Activated naive CD8-positive, alpha-beta T cell treated with anti-CD3 and anti-CD28 coated beads, Interleukin-2, amount 10 ng/mL, durations not matched to agents 7 days and 5 days (primary cell): ENCODE measurements at places on chromosomes 6 and 20.

DNA sequence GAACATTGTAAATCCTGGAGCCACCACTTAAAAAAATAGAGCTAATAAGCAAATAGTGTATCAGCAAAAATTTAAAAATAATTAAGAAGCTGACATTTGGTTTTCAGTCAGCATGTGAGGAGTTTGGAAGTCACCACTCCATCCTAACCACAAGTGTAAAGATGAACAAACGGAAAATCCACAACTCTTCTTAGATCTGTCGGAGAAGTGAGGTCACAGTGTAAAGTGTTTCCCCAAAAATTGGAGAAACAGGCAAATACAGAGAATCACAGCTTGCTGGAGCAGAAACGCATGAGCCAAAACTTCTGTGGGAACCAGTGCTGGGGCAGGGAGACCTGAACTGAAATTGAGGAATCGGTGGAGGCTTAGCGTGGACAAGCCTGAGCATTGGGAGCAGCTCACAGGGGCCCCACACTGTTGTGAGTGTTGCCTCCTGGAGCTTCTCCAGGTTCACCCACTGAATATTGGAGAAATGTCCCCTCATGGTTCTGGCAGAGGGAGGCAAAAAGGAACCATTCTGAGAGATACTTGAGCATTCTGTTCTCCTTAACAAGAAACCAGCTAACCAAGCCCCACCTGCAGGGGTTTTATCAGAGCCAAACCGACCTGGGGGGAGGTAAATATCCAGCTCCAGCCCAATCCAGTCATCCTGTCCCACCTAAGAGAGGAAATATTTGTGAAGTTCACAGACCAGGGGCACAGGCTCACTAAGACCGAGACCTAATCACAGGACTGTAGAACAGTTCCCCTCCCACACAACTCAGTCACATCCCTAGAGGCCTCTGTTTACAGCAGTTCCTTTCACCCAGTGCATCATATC is 192.0 kb downstream of the ERMARD start:
- H3K4me1 ChIP-seq = peaks cover 8% of the 10 kb centered on the region
- no peak overlapping the region for H3K27ac ChIP-seq
- no peak overlapping the region for H3K4me3 ChIP-seq
- peaks cover 31% of the 10 kb centered on the region for H3K27me3 ChIP-seq
- no peak for DNase-seq

GRCh38 chr20:21981179-21981578 is 275.7 kb downstream of the PAX1 start:
- no peaks in the 10 kb centered on the region for H3K27me3 ChIP-seq
- no peaks in the 10 kb centered on the region for H3K36me3 ChIP-seq
- no peak for DNase-seq
- no peak overlapping the region for H3K27ac ChIP-seq

- no peak for DNase-seq
- no peaks in the 10 kb centered on the region for H3K27me3 ChIP-seq
Observed at GRCh38 chr20:16098890-16099639, 474.2 kb downstream of the KIF16B start.

DNA sequence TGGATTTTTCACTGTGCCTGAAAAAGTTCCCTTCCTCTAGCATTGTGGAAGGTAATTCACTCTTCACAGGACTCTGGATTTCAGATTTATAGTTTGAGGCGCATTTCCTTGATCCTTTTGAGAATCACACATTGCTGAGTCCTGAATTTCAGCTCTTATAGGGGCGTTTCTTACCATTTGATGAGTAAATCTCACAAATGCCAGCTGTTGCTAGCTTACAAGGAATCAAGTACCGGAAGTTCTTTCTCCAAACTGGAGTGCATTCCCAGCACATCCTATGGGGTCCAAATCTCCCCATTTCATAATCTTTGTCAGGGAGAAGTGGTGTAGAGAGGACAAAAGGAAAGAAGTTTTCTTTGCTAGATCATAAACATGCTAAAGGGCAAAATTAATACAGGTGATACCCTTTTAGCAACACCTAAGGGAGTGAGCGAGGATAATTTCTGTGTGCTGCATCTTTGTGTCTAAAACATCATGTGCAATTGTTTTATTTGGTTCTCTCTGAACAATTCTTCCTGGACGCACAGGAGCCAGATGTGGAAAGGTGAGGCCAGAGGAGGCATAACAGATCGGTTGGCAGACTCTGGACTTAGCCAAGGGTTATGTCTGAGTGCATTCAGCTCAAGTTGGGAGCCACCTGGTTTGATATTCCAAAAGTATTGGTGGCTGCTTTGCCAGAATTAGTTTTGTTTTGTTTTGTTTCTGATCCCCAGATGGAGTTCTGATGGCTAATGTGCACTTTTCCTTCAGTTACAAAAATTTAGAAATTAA is 37.4 kb upstream of the EYA2 start:
- no peaks in the 10 kb centered on the region for H3K4me1 ChIP-seq
- peaks cover 20% of the 10 kb centered on the region for H3K27me3 ChIP-seq
- no peak overlapping the region for H3K27ac ChIP-seq
- DNase-seq = no peak
- H3K36me3 ChIP-seq = no peaks in the 10 kb centered on the region
- H3K4me3 ChIP-seq = no peak overlapping the region

DNA sequence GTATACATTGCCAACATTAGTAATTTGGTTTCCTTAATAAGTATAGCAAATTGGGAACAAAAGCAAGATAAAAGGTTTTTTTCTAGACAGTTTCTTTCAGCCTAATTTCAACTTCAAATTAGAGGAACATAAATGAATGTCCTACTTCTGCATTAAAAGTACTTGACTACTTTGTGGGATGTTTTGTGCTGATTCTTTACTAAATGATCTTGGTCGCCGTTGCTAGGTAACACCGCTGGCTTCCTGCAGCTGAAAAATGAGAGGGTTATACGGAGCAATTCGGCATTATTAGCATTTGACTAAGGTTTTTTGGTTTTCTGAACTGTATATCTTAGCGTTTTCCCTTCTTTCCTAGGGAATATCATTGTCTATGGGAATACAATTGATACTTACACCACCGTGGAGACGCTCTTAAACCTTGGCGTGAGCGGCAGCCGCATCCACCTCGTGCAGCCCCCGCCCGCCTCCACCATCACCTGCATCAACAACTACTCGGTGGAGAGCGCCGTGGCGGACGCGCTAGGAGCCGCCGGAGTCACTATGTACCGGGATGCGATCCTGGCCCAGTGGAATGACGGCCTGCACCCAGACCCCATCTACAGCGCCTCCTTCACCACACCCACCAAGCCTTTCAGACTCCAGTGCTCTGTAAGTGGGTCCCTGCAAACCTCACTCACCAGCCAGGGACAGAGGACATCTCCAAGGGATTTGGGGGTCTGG is 90.9 kb upstream of the INSM1 start:
- peaks cover 3% of the 10 kb centered on the region for H3K4me1 ChIP-seq
- no peaks in the 10 kb centered on the region for H3K36me3 ChIP-seq
- H3K27me3 ChIP-seq = peaks cover 34% of the 10 kb centered on the region
- DNase-seq = no peak

GRCh38 chr6:47321577-47321976 is 11.9 kb upstream of the TNFRSF21 start:
- H3K36me3 ChIP-seq = peaks cover 4% of the 10 kb centered on the region
- H3K4me3 ChIP-seq = peak overlapping the region; percentile 66

DNA sequence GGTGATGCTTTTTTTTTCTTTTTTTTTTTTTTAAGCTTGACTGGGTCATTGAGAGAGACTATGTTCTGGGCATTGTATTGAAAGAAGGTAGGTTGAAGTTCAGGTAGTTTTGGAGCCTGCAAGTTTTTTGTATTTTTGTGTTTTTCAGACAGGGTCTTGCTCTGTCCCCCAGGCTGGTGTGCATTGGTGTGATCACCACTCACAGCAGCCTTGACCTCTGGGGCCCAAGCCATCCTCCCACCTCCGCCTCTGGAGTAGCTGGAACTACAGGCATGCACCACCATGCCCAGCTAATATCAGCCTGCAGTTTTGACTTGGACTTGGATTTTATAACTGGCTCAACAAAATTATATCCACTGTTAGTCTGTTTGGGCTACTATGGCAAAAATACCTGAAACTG is 31.7 kb upstream of the TFAP2A start:
- H3K4me1 ChIP-seq = no peaks in the 10 kb centered on the region
- H3K4me3 ChIP-seq = no peak overlapping the region
- no peak for DNase-seq
- no peaks in the 10 kb centered on the region for H3K36me3 ChIP-seq

GRCh38 chr6:14371530-14371929 is 254.0 kb downstream of the CD83 start:
- peak overlapping the region; percentile 77 for H3K27ac ChIP-seq
- H3K36me3 ChIP-seq = no peaks in the 10 kb centered on the region
- no peak for DNase-seq
- peaks cover 24% of the 10 kb centered on the region for H3K4me1 ChIP-seq

GRCh38 chr20:46977909-46978588 is 83.4 kb downstream of the EYA2 start:
- H3K27me3 ChIP-seq = peaks cover 70% of the 10 kb centered on the region
- H3K4me1 ChIP-seq = peaks cover 22% of the 10 kb centered on the region
- H3K36me3 ChIP-seq = peaks cover 3% of the 10 kb centered on the region
- no peak overlapping the region for H3K4me3 ChIP-seq
- no peak overlapping the region for H3K27ac ChIP-seq

DNA sequence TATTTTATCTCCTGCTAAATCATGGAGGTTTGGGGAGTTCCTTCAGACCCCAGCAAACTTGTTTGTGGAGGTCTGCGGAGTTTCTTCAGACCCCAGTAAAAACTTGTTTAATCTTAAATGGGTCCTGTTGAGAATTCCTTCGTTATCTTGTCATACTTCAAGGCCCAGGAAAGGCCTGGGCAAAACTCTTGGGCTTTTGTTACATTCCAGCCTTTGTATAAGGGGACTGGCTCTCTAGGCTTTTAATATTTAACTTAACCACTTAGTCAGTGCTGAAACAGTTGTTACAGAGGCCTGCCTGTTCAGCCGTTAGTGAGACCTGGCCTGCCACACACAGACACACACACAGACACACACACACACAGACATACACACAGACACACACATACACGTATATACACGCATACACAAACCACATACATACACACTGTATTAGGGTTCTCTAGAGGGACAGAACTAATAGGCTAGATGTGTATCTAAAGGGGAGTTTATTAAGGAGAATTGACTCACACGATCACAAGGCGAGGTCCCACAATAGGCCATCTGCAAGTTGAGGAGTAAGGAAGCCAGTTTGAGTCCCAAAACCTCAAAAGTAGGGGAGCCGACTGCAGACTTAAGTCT is 21.3 kb upstream of the CST3 start:
- H3K27ac ChIP-seq = no peak overlapping the region
- H3K36me3 ChIP-seq = no peaks in the 10 kb centered on the region
- no peak for DNase-seq
- peaks cover 11% of the 10 kb centered on the region for H3K27me3 ChIP-seq
- H3K4me1 ChIP-seq = no peaks in the 10 kb centered on the region
- H3K4me3 ChIP-seq = no peak overlapping the region

DNA sequence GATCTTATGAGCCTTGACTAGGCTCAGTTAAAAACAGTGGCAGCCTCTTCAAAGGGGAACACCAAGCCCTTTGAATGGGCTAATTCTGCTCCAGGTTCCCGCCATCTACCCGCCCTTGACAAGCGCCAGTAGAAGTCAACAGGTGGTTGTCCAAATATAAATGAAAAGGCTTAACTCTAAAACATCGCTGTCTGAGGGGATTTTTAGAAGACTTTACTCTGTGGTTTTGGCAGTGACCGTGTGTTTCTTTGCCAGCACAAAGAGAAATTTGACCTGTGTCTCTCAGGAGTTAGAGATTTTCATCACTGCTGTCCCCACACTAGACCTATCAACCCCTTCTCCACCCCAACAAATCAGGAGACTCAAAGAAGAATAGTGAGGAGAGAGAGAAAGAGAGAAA is 19.8 kb upstream of the SIM1 start:
- H3K36me3 ChIP-seq = no peaks in the 10 kb centered on the region
- H3K4me3 ChIP-seq = no peak overlapping the region
- peaks cover 18% of the 10 kb centered on the region for H3K27me3 ChIP-seq
- no peak for DNase-seq
- H3K27ac ChIP-seq = no peak overlapping the region

DNA sequence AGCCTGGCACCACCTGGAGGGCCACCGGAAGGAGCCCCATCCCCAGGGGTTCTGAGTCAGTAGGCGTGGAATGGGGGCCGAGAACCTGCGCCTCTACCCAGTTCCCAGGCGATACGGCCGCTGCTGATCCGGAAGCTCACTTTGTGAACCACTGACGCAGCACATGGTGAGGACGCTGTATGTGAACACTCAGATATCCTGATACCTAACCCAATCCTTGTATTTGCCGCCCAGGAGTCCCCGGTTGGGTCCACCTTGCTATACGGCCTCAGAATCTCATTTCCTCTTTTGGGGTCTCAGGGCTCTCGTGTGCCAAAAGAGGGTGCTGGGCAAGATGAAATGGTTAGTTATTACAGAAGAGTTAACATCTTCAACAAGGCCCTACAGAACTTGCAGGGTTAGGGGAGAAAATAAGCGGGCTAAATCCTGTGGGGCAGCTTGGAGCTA is 604 bp upstream of the RAB5IF start:
- H3K27ac ChIP-seq = peak overlapping the region; percentile 98
- peak; percentile 67 for DNase-seq
- no peaks in the 10 kb centered on the region for H3K27me3 ChIP-seq
- H3K36me3 ChIP-seq = peaks cover 9% of the 10 kb centered on the region
- H3K4me1 ChIP-seq = peaks cover 24% of the 10 kb centered on the region

DNA sequence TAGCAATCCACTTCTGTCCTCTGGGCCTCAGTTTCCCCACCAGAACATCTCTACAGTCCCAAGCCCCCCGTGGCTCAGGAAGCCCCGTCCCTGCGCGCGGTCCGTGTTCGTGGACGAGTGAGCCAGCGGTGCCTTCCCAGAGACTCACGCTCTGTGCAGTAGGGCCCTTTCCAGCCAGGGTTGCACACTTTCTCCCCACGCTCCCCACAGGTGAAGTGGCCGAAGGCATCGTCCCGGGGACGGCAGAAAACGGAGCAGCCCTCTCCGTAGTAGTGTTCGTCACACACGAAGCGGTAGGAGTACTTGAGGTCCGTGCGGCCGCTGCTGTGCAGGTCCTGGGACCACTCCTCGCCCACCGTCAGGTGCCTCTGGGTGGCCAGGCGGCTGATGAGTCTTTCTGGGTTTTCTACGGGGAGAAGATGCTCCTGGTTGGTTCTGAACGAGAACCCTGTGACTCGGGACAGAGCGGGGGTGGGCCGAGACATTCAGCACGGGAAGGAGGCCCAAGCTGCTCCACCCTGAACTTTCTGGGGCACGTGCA is 2.7 kb downstream of the DLL1 start:
- H3K27ac ChIP-seq = no peak overlapping the region
- peaks cover 17% of the 10 kb centered on the region for H3K27me3 ChIP-seq
- peaks cover 26% of the 10 kb centered on the region for H3K4me1 ChIP-seq
- peak overlapping the region; percentile 92 for H3K4me3 ChIP-seq

- H3K27ac ChIP-seq = peak overlapping the region; percentile 14
- H3K36me3 ChIP-seq = peaks cover 8% of the 10 kb centered on the region
- H3K27me3 ChIP-seq = no peaks in the 10 kb centered on the region
- no peak for DNase-seq
- H3K4me3 ChIP-seq = no peak overlapping the region
- H3K4me1 ChIP-seq = peaks cover 60% of the 10 kb centered on the region
Observed at GRCh38 chr6:136763255-136763654, 29.0 kb downstream of the MAP3K5 start.

DNA sequence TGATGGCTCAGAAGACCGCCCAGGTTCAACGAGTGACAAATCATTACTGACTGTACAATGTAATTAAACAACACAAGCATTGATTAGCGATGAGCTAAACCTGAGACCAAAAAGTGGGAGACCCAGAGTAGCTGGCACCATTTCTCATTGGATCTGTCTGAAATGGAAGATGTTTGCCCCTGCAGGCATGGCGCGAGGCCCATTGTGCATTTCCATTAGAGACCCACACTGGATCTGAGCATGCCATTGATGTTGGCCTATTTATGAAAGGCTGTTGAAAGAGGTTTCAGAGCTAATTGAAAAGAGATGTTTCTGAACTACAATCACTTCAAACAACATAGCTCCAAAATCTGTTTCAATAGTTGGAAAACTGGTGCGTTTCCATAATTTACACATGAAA is 196.7 kb downstream of the TFAP2B start:
- no peaks in the 10 kb centered on the region for H3K4me1 ChIP-seq
- H3K27ac ChIP-seq = no peak overlapping the region
- no peak for DNase-seq
- no peak overlapping the region for H3K4me3 ChIP-seq
- H3K27me3 ChIP-seq = no peaks in the 10 kb centered on the region
